ENCODE measurements at places on chromosomes 16 and 17. TPM values are rescaled to one million over a fixed set of nuclear protein-coding genes. Genes with fewer than 3 reads are reported as not detected.

GRCh38 chr16:48533931-48534330, 76.0 kb downstream of the N4BP1 start:
- no peak for DNase-seq
- H3K4me3 ChIP-seq: no peak overlapping the region
- H3K27ac ChIP-seq: no peak overlapping the region
- H3K27me3 ChIP-seq: no peaks in the 10 kb centered on the region
- H3K36me3 ChIP-seq: no peaks in the 10 kb centered on the region

- no peak overlapping the region for H3K4me3 ChIP-seq
- H3K27me3 ChIP-seq: no peaks in the 10 kb centered on the region
- DNase-seq: no peak
- no peaks in the 10 kb centered on the region for H3K4me1 ChIP-seq
Measured at GRCh38 chr16:84853534-84853933, 33.7 kb downstream of the CRISPLD2 start.

DNA sequence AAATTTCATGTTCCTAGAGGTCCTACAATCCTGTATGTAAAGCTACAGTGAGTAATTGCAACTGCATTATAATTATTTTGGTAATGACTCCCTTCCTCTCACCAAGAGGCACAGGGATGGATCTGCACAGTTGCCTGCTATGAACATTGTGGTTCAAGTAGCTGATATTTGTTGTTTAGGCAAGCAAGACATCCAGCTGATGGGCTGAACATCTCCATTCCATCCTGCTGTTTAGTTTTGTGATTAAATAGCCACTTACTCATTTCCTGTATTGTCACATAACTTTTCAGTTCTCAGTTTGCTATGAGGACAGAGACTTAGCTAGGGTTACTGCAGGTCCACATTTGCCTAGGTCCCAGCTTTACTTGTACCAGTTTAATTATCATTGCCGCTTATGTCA, 181.2 kb upstream of the TBX2 start:
- H3K4me1 ChIP-seq: peaks cover 20% of the 10 kb centered on the region
- no peaks in the 10 kb centered on the region for H3K27me3 ChIP-seq
- H3K4me3 ChIP-seq: no peak overlapping the region

- H3K27ac ChIP-seq: no peak overlapping the region
- no peak overlapping the region for H3K4me3 ChIP-seq
- no peaks in the 10 kb centered on the region for H3K36me3 ChIP-seq
- H3K27me3 ChIP-seq: no peaks in the 10 kb centered on the region
- peaks cover 16% of the 10 kb centered on the region for H3K4me1 ChIP-seq
Measured at GRCh38 chr16:89038811-89039735, 54.6 kb upstream of the ACSF3 start.

- peaks cover 20% of the 10 kb centered on the region for H3K4me1 ChIP-seq
- no peaks in the 10 kb centered on the region for H3K36me3 ChIP-seq
- peak overlapping the region; percentile 83 for H3K4me3 ChIP-seq
Measured at GRCh38 chr17:1627182-1627981, 1.3 kb downstream of the SLC43A2 start.

GRCh38 chr16:20383106-20384029, 21.2 kb downstream of the PDILT start:
- H3K4me1 ChIP-seq: no peaks in the 10 kb centered on the region
- peak; percentile 54 for DNase-seq
- no peak overlapping the region for H3K27ac ChIP-seq
- H3K27me3 ChIP-seq: no peaks in the 10 kb centered on the region

DNA sequence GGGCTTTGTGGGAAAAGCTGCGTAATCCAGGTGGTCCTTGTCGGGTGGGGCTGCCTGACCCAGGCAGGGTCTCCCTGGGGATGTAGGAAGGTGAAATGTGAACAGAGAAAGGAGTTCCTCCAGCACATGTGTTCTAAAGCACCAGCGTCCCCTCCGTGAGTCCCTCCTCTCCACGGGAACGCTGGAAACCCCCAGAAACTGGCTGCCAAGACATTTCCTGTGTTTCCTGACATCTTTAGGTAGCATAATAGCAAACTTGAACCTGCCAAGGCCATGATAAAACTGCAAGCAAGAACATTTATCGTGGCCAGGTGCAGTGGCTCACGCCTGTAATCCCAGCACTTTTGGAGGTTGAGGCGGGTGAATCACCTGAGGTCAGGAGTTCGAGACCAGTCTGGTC, 12.6 kb upstream of the PYDC1 start:
- no peak for DNase-seq
- no peaks in the 10 kb centered on the region for H3K4me1 ChIP-seq
- no peak overlapping the region for H3K27ac ChIP-seq
- H3K4me3 ChIP-seq: no peak overlapping the region
- no peaks in the 10 kb centered on the region for H3K27me3 ChIP-seq

DNA sequence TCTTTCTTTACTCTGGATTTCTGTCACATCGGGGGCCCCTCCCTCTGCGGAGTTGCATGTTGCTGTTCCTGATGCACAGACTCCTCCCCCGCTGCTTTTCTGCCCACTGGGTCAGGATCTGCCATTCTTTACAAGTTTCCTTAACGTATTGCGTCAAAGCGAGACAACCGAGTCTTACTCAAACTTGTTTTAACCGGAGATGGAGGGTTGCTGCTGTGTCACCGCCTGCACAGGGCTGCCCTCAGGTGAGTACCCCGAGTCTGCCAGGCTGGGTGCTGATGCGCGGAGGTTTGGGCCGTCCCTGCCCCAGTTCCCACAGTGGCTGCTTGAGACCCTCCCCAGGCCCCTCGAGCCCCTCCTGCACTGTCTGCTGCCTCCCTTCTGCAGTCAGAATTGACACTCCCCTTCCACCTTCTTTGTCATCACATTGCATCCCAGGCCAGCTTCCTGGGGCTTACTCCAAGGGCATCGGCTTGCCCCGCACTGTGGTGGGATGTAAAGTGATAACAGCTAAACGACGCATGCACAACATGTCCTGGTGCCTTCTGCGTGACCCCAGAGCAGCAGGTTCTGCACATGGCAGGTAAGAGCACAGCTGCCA, 19.3 kb downstream of the CARHSP1 start:
- no peaks in the 10 kb centered on the region for H3K36me3 ChIP-seq
- no peaks in the 10 kb centered on the region for H3K27me3 ChIP-seq
- no peak overlapping the region for H3K27ac ChIP-seq
- no peaks in the 10 kb centered on the region for H3K4me1 ChIP-seq
- DNase-seq: no peak

DNA sequence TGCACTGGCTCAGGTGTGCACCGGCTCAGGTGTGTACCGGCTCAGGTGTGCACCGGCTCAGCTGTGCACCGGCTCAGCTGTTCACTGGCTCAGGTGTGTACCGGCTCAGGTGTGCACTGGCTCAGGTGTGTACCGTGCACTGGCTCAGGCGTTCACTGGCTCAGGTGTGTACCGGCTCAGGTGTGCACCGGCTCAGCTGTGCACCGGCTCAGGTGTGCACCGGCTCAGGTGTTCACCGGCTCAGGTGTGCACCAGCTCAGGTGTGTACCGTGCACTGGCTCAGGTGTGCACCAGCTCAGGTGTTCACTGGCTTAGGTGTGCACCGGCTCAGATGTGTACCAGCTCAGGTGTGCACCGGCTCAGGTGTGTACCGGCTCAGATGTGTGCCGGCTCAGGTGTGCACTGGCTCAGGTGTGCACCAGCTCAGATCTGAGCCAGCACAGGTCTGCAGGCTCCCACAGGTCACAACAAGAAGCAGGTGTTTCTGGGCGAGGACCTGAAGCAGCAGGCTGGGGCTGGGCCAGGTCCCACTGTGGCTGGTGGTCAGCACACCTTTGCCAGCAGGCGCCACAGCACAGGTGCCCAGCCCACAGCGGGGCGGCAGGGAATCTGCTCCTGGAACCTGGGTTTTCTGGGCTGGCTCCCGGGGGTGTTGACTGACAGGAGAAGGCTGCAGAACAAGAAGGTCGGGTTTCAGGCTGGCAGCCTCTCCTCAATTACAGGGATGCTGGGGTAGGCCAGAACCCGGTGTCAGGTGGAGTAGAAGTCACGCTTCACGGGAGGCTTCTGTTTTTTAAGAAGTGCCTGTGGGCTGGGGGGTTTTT, 17.2 kb downstream of the METRNL start:
- no peak overlapping the region for H3K4me3 ChIP-seq
- H3K4me1 ChIP-seq: peaks cover 7% of the 10 kb centered on the region
- H3K27ac ChIP-seq: no peak overlapping the region
- no peak for DNase-seq

DNA sequence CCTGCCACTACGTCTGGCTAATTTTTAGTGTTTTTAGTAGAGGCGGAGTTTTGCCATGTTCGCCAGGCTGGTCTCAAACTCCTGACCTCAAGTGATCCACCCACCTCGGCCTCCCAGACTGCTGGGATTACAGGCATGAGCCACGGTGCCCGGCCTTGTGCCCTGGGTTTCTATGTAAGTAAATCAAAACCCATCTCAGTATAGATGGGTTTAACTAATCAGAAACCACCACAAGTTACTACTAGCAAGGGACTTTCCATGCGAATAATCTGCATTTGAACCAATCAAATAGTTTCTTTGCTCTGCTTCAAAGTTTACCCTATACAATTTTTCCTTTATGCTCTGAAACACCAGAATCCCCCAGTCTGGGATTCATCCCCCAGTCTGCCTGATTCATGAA, 16.5 kb upstream of the EIF1 start:
- H3K27me3 ChIP-seq: no peaks in the 10 kb centered on the region
- no peaks in the 10 kb centered on the region for H3K4me1 ChIP-seq
- no peak for DNase-seq
- H3K27ac ChIP-seq: no peak overlapping the region
- H3K36me3 ChIP-seq: no peaks in the 10 kb centered on the region
- no peak overlapping the region for H3K4me3 ChIP-seq

DNA sequence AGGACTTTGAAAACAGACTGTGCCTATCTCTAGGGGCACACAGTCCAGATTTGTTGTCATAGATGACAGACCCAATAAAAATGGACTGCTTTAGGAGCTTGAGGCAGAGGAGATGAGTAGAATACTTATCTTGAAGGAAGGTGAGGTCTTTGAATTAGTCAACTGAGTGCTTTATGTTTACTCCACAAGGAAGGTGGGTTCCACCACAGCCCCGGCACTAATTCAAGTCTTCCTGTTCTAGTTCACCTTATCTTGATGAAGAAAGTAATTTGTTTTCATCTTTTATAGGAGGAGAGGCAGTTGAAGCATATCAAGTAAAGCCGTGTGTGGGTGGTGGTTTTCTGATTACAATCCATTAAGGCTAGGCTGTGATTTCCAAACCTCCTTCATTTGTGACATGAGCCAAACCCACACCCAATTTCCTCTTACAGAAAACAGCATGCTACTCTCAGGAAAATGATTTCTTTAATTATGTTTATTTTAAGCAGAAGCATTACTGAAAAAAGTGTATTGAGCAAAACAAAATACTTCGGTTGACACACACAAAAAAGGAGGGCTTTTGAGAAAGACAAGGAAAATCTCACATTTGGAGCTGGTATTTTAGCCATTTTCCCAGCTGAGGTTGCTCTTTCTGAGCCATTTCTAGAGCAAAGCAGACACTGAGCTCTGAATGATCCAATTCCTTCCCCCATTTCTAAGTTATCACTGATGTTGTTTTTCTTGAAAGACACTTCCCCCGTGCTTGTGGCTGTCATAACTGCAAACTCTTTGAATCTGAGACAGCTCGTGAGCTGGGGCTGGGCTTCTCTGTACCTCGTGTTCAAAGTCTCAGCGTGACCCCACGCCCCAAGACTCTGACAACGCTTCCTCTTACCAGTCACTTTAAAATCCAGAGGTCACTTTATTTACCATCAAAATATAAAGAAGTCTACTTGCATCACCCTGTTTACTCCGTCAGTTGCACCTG, 35.4 kb downstream of the CDRT15 start:
- H3K27ac ChIP-seq: peak overlapping the region; percentile 71
- DNase-seq: peak; percentile 70

DNA sequence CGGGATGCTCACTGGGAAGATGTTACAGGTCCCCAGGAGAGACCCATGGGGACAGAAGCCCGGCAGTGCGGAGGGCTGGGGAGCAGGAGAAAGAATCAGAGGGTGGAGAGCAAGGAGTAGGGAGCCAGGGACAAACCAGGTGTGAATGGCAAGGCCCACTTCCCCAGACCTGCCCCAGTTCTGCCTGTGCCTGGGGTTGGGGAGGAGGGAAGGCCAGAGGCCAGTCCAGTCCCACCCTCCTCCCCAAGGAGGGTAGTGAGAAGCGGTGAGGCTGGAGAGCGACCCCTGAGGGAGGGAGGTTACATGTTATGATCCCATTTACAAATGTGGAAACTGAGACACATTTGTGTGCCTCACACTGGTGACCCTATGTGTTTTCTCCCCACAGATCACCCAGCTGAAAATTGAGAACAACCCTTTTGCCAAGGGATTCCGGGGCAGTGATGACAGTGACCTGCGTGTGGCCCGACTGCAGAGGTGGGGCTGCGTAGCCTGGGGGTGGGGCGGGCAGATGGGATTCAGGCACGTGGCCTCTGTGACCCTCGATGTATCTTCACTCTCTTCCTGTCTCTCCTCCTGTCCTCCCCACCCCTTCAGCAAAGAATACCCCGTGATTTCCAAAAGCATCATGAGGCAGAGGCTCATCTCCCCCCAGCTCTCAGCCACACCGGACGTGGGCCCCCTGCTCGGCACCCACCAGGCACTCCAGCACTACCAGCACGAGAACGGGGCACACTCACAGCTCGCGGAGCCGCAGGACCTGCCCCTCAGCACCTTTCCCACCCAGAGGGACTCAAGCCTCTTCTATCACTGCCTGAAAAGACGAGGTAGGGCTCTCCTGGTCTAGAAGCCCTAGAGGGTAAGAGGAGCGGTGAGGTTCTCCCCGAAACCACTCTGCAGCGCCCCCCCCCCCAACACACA, 27.5 kb downstream of the TBX4 start:
- no peaks in the 10 kb centered on the region for H3K27me3 ChIP-seq
- H3K36me3 ChIP-seq: no peaks in the 10 kb centered on the region
- H3K4me3 ChIP-seq: no peak overlapping the region
- H3K4me1 ChIP-seq: no peaks in the 10 kb centered on the region

GRCh38 chr16:88698646-88699045, 7.6 kb downstream of the RNF166 start:
- H3K4me1 ChIP-seq: peaks cover 17% of the 10 kb centered on the region
- no peaks in the 10 kb centered on the region for H3K27me3 ChIP-seq
- H3K27ac ChIP-seq: peak overlapping the region; percentile 88
- no peak for DNase-seq

DNA sequence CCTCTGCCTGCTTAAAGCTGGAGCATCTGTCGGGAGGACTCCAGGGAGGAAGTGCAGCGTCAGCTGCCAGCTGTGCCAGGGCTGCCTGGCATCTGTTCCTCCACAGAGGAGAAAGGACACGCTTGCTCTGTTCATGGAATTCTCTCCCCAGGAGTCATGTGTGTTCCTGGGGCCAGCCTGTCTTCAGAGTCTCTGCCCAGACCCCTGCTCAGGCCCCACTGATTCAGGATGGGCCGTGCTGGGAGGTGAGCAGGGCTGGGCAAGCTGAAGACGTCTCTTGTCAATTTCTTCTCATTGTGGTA, 24.2 kb downstream of the CRISPLD2 start:
- H3K27me3 ChIP-seq: no peaks in the 10 kb centered on the region
- no peak for DNase-seq
- H3K4me1 ChIP-seq: no peaks in the 10 kb centered on the region
- no peaks in the 10 kb centered on the region for H3K36me3 ChIP-seq

- H3K27ac ChIP-seq: no peak within 1 kb of the TSS
- H3K4me1 ChIP-seq: peaks cover 8% of the 10 kb centered on the region
- no peaks in the 10 kb centered on the region for H3K36me3 ChIP-seq
Measured at GRCh38 chr17:48997103-48997826, at the start of gene IGF2BP1. IGF2BP1 (plus strand) TSS chr17:48997385; CDS start chr17:48997746, 361 bp downstream.

GRCh38 chr17:69511250-69511649, 96.8 kb downstream of the MAP2K6 start:
- H3K4me1 ChIP-seq: no peaks in the 10 kb centered on the region
- H3K27ac ChIP-seq: no peak overlapping the region
- no peak for DNase-seq
- no peak overlapping the region for H3K4me3 ChIP-seq

TAT gene
- not detected for total RNA-seq

SOCS3 gene
- total RNA-seq: 8.7 TPM

TBC1D3H gene
- total RNA-seq: not detected

C16orf92 gene
- total RNA-seq: not detected

FAM20A gene
- total RNA-seq: 0.42 TPM

MYH2 gene
- not detected for total RNA-seq

All from naive thymus-derived CD4-positive, alpha-beta T cell (primary cell).